Activated naive CD8-positive, alpha-beta T cell treated with anti-CD3 and anti-CD28 coated beads for 36 hours (primary cell): ENCODE measurements at places on chromosomes 7 and 10. TPM values are rescaled to one million over a fixed set of nuclear protein-coding genes. Genes with fewer than 3 reads are reported as not detected.

GRCh38 chr10:96618653-96619052 is 31.8 kb upstream of the TM9SF3 start:
- DNase-seq, result no peak

- DNase-seq, result no peak
Observed at GRCh38 chr10:19906108-19906791, 90.0 kb downstream of the PLXDC2 start.

DNA sequence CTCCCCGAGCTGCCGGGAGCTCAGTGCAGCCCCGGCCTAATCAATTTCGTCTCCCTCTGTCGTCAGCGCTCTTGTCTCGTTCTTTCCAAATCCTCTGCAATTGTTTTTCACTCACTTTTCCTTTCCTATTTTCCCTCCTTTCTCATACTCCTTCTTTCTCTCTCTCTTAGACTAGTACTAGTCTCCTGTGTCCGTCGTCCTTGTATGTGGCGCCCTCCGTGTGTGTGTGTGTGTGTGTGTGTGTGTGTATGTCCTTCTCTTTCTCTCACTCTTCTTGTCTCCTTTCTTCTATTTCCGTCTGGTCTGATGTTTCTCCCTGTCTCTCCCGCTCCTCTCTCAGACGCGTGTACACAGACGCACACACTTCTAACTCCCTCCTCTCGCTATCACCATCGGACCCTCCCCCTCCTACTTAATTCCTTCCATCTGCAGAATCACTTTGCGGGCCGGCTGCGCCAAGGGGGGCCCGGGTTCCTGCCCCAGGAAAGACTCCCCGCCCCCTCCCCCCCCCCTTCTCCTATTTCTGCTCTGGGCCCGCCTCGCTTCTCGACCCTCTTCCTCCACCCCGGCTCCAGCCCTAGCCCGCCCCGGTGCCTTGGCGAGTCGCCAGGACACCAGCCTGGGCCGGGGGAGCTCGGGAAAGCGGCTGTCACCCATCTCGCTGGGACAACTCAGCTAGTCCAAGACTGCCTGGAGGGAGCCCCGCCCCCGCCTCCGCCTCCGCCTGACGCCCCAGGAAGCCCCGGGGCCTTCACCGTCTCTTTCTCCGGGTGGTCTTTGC is 743 bp upstream of the ZCCHC24 start:
- peak; percentile 14 for DNase-seq

Gene BICC1
- not detected for total RNA-seq

DNA sequence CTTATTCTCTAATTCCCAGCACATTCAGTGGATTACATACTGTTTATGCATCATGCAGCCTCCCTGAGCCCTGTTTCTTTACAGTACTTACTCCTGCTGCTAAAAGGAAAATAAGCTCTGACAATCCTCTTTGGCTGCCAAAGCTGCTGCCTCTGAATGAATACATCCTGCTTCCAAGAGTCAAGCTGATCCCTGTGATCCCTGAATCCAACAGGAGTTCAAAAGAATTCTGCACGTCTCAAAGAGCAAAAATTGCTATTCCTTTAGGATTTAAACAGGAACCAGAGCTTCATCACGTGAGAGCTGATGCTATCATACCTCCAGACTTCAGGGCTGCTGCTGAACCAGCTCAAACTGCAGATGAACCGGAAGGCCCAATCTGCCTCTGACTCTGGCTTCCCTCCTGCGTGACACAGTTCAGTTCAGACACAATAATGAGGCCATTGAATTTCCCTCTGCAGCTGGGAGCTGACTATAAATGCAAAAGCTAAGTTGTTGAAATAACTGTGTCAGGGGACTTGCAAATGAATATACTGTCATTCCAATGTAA is 851.0 kb upstream of the PHF14 start:
- DNase-seq, result no peak

Gene CALN1
- not detected for total RNA-seq

DNA sequence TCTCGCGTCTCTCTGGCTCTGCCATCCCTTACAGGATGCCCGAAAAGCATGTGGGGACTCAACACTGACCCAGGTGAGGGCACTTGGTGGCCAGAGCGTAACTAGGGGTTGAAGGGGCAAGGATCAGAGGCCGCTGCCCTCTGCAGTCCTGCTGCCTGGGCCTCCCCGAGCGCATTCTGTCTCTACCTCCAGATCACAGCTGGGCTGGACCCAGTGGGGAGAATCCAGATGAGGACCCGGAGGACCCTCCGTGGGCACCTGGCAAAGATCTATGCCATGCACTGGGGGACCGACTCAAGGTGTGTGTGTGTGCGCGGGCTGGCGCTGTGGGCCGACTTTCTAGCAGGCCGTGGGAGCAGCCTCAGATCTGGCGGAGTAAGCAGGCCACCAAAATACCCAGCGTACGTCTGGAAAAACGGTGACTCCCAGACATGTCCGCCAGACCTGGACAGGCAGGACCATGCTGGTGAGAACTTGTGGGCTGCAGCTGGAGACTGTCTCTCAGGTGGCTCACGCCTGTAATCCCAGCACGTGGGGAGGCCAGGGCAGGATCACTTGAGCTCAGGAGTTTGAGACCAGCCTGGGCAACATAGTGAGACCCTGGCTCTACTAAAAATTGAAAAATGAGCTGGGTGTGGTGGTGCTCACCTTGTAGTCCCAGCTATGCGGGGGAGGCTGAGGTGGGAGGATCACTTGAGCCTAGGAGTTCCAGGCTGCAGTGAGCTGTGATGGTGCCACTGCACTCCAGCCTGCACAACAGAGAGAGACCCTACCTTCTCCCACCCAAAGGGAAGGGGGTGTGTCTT is 3.2 kb downstream of the GNB2 start:
- no peak for DNase-seq

- DNase-seq, result no peak
Observed at GRCh38 chr7:78063758-78064157, 265.2 kb downstream of the PHTF2 start.

Gene RNF133
- total RNA-seq, result not detected

- no peak for DNase-seq
Observed at GRCh38 chr10:90989378-90989777, 68.5 kb upstream of the ANKRD1 start.

Gene GAD2
- total RNA-seq, result not detected

DNA sequence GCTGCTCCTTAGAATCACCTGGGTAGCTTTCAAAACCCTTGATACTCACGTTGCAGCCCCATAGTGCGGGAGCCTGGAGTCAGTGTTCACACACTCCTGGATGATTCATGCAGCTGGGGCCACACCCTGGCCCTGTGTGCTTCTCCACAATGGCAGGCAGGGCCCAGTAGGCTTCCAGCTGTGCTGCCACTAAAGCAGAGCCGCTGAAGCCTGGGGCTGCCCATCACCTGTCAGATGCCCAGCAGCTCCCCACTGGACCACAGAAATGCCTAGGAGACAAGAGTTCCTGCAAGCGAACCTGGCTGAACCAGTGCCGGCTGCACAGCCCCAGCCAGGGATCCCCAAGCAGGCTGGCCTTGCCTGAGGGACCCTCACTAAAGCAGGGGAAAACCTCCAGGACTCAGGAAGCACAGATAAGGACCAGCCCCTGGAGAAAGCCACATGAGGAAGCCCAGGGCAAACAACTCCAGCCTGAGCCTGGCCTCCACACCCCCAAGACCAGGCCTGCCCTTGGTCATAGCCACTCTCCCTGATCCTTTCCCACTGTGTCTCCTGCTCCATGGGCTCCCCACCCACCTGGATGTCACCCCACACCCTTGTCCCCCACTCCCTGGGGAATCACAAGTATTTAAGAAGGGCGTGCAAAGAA is 111.9 kb downstream of the GRID1 start:
- DNase-seq, result no peak

DNA sequence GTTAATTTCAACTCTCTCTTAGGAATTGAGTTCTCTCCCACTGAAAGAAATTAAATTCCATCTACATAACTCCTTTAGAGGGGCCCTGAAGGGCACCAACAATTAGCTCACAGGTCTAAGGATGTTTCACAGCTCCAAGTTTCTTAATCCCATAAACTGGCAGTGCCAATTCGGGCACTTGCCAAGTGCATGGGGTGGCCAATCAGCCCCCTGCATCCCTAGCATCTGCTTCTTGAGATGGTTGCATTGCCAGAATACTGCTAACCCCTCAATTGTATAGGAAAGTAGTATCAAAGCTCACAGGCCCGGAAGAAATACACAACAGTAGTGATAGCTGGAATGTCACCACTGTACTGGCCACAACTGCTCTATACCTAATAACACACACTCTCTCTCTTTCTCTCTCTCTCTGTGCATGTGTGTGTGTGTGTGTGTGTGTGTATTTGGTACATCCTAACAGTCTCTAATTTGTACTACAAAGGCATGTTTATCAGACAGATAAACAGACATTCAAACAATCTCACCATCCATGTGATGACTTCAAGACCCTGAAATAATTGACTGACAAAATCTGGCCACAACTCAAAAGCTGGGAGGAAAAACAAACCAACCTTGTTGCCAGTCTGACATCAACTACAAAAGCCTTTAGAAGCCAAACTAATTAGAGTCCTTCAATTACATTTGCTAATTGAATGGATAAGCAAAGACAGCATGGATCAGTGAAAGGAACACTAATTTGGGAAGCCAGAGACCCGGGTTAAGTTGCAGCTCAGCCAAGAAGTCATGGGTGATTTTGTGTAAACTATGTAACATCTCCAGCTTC is 27.8 kb downstream of the HIBADH start:
- no peak for DNase-seq

- DNase-seq, result no peak
Observed at GRCh38 chr7:145644426-145645134, 472.0 kb upstream of the CNTNAP2 start.

GRCh38 chr7:47170516-47170915 is 411.4 kb downstream of the TNS3 start:
- DNase-seq, result no peak

- DNase-seq, result no peak
Observed at GRCh38 chr7:81079746-81080145, 160.9 kb upstream of the SEMA3C start.

Gene SEMA3D
- total RNA-seq, result not detected

DNA sequence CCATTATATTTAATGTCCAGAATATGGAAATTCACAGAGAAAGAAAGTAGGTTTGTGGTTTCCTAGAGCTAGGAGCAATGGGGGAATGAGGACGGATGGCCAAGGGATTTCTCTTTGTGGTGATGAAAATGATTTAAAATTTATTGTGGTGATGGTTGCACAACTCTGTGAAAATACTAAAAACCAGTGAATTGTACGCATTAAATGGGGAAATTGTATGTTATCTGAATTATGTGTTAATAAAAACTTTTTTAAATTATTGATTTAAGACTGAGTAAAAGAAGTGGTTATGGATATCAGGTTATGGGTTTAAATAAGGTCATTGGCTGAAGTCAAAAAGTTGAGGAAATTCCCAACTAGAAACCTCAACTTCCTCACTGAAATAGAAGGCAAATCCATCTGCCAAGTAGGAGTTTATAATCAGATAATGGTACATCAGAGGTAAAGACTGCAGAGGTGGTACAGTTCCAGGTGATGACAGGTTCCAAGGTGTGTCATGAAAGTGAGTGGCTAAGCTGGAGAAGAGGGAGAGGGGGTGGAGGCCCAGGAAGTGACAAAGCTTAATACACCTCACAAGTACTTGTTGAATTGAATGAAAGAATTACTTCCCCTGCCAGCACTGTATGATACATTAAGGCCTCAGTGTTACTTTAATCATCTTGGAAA is 68.9 kb upstream of the CCDC71L start:
- DNase-seq, result no peak

DNA sequence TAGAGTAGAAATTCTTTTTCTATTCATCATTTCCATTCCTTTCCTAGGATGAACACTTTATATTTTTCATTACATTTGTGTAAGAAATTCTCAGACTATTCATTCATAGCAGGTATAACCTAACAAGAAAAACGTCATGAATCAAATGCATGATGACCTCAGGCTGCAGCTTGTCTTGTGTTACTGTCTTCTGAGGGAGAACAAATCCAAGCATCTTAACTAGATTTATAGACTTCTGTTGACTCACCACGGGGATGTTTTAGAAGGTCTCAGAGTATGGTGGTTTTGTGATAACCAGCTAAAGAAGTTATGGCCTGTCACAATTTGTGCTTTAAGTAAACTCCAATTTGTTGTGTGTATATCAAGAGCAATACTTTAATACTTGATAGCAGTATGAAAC is 102.7 kb downstream of the ANKRD7 start:
- DNase-seq, result no peak

GRCh38 chr7:151409667-151410404 is at the start of gene WDR86:
Gene WDR86, minus strand, starts transcription at chr7:151410038. Its CDS starts 449 bp downstream, at chr7:151409589.
- DNase-seq, result no peak

DNA sequence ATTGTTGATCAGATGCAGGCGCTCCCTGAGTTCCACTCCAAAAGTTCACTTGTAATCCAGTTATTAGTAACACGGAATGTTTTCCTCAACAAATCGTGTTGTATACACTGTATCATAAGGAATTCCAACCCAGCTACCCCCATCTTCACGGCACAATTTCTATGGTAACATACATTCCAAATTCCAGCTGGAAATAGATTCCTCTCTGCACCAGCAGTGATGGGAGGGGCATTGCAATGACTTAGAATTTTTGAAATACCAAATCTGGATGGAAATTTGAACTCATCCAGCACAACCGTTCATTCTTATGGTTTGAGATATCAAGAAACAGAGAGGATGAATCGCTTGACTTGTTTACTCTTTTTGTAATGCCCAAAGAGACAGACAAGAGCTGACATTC is 38.9 kb upstream of the RHEB start:
- DNase-seq, result no peak

DNA sequence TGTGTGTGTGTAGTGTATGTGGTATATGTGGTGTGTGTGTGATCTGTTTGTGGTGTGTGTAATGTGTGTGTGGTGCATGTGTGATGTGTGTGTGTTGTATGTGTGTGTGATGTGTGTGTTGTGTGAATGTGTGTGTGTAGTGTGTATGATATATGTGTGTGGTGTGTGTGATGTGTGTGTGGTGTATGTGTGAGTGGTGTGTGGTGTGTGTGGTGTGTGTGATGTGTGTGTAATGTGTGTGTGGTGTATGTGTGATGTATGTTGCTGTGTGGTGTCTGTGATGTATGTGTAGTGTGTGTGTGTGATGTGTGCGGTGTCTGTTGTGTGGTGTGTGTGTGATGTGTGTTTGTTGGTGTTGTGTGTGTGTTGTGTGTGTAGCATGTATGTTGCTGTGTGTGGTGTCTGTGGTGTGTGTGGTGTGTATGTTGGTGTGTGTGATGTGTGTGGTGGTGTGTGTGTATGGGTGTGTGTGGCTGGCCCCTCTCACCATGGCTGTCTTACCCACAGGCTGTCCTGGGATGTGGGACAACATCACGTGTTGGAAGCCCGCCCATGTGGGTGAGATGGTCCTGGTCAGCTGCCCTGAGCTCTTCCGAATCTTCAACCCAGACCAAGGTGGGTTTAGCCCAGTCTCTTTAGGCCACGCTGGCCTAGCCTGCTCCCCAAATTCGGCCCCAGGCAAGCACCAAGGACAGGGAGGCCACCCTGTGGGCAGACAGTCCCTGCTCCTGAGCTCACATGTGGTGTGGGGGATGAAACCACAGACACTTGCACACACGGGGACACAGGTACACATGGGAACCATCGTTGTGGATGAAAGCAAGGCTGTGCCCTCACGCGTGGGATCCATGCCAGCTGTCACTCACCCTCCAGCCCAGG is 25.6 kb downstream of the ADCYAP1R1 start:
- no peak for DNase-seq

- DNase-seq, result no peak
Observed at GRCh38 chr7:37149773-37150124, 298.9 kb downstream of the ELMO1 start.
